ENCODE measurements at places on chromosomes 4 and X.

DNA sequence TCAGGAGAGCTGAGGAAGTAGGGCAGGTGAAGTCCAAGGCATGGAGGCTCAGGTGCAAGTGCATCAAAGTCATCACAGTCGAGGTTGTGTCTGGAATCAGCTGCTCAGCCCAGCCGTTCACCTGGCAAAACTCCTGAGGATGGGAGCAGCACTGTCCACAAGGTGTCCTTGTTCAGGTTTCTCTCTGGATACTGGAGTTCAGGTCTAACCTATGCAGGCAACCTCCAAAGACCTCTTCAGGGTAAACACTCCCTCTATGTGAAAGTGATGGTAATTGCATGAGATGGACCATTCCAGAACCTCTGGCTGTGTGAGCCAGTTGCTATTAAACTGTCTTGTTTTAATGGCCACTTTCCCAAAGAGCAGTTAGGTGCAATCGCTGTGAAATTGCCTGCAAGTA, 120.2 kb upstream of the PSAPL1 start:
- DNase-seq, result no peak

DNA sequence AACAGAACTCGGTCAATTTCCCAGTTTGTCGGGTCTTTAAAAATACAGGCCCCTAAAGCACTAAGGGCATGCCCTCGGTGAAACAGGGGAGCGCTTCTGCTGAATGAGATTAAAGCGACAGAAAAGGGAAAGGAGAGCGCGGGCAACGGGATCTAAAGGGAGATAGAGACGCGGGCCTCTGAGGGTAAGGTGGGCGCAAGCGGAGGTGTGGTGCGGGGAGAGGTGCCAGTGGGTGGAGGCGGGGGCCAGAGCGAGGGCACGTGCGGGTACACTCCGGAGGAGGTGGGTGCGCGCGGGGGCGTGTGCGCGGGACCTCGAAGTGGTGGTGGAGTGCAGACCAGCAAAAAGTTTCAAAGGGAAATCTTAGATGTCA, 787 bp upstream of the TET2 start:
- DNase-seq, result no peak

GRCh38 chrX:9327747-9328145, 137.1 kb upstream of the TBL1X start:
- no peak for DNase-seq

DNA sequence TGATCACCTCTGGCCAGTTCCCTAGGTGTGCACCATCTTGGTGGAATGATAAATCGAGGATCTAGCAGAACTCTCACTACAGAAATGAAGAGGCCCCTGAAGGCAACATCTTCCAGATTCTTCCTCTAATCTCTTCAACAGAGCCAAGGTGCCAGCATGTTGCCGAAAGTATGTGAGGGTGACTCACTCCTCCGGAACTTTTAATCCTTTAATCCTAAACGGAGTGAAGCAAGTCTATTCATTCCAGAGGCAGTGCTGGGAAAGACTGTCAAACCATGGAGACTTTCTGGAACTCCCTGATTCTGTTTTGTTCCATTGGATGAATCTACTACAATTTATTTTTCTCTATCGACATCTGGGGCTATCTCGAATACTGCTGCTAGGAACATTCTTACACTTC, 68.7 kb downstream of the SUPT20HL2 start:
- no peak for DNase-seq

DNA sequence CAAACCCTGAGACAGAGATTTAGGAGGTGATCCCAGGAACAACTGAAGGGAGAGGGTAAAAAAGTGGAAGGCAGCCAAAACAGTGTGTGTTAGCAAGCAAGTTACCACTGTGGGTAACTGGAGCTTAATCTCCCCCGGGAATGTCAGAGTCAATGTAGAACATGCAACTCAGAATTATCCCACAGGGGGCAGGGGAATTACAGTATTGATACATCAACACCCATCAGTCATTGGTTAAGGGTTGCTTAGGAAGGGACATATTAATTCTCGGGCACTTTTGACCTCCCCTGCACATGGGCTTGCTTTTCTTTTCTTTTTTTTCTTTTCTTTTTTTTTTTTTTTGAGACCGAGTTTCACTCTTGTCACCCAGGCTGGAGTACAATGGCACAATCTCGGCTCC, 29.3 kb downstream of the CXorf58 start:
- no peak for DNase-seq

DNA sequence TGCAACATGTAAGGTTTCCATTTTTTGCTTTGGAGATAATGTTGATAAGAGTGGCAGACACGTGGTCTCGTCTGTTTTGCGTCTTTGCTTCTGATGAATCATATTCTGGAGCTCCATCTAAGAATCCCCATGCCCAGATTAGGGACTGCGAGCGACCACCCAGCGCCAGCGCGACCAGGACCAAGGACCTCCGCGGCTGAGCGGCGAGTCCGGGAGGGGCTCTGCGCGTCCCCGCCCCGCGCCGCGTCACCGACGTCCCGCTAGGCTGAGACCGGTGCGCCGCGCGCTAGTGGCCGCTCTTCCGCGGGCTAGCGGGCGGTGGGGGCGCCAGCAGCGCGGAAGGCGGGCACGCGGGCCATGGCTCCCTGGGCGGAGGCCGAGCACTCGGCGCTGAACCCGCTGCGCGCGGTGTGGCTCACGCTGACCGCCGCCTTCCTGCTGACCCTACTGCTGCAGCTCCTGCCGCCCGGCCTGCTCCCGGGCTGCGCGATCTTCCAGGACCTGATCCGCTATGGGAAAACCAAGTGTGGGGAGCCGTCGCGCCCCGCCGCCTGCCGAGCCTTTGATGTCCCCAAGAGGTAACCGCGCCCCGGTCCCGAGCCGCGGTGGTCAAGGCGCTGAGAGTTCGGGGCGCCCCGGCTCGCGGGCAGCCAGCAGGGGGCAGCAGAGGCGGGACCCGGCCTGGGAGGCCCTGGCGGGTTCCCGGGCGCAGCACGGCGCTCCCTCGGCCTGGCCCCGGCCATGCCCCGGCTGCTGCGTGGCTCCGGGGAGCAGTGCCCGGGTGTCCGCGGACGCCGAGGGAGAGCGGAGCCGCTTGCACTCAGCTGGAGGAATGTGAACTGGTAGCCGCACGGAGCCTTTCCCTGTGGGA, at the start of gene SRD5A3:
Gene SRD5A3 (plus strand): TSS at position 263 of the 871 bp plus-strand sequence. CDS start 95 bp downstream, at position 358.
- DNase-seq, result peak; percentile 98

DNA sequence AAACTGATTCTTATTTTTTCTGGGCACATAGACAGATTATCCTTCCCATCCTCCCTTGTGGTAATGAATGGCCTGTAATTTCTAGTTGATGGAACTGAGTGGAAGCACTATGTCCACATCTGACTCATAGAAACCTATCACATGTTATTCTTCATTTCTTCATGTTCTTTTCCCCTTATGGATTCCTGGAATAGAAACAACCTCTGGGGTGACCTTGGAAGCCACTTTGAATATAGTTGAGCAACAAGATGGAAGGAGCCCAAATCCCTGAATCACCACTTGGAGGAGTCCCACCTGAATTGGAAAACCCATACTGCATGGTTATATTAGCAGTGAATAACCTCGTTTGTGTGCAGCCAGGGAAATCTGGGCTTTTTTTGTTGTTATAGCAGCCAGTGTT, 137.8 kb downstream of the MID1IP1 start:
- DNase-seq, result no peak

GRCh38 chr4:96630839-96631238, 790.9 kb downstream of the PDHA2 start:
- DNase-seq, result no peak

DNA sequence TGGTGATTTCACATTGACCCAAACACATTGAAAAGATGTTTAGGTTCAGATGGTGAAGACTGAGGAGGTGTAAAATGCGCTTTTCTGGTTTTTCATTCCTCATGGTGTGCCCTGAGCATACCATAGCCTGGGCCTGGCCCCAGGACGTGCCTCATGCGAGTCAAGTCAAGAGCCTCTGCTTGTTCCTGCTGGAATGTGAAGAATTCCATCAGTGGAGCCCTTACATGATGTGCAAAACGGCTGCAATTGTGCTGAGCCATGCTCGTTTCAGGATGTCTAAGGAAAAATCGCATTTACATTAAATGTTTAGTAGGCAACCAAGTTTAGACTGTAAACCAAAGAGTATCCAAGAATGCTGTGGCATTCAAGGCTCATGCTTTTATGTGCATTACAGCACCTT, 34.9 kb downstream of the GYG2 start:
- peak; percentile 10 for DNase-seq

DNA sequence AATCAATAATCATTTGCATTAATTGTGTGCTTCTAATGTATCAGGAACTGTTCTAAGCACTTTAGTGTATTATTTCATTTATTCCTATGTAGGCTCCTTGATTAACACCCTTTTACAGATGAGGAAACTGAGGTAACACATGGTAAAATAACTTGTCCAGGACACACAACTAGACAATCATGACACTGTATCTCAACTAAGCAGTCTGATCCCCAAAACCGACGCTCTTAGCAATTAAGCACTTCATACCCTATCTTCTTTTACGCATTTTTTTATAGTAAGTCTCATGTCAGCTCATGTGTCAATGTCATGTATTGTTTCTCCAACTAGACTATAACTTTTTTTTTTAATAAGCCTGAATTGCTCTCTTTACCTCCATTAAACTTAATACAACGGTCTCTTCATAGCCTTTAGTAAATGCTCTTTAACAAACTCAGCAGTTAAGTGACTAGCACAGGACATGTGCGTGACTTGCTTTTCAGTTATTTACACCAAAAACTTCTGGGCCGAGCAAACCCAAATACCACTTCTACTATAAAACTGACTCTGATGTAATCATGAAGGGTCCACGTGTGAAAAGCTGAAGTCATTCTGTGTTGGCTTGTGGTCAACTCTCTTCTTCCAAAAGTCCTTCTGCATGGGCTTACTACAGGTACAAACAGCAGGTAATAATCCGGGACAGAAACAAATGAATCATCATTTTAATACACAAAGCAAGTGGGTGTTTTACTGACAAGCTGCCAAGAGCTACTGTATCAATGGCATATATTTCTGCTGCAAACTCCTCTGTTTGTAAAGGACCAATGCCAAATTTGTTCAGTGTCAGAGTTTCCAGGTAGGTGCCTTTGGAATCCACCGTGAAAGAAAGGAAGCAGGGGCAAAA, 7.9 kb upstream of the AMBN start:
- DNase-seq, result no peak

GRCh38 chr4:139912445-139912844, 241.5 kb downstream of the MAML3 start:
- no peak for DNase-seq

GRCh38 chrX:1598876-1599790, 7.7 kb downstream of the AKAP17A start:
- DNase-seq, result no peak

- DNase-seq, result no peak
Observed at GRCh38 chr4:1416948-1417260, 10.7 kb upstream of the NKX1-1 start.

DNA sequence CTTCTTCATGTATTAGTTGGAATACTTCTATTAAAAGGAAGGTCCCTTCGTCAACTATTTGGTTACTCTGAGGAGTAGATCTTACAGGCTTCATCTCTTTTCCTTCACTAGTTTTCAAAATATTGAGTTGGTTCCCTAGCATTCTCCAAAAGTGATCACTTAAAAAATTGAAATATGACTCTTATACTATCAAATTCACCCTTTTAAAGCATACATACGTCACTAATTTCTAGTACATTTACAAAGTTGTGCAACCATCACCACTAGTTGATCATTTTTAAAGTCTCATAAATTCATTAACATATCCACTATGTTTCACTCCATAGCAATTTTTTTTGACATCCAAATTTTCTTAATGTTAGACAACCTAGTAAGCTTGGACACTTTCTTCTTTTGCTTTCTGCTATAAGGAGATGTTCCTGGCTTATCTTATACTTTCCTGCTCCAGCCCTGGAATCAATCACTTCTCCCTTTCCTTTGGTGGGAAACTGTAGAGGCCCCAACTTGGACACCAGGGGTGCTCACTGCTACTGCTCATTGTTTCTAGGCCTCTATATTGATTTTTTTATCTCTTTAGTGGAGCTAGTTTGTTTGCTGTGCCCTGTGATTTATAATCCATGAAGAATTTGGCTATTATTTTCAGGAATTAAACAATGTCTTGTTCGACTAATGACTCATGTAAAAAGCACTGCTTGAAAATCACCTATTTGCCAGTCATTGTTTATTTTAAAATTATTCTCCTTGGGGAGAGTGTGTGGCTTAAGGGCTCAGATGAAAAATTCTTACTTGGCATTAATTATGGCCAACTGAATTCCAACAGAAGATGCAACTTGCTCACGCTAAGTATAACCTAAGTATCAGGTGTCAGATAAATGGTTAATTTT, 4.0 kb upstream of the ZFX start:
- DNase-seq, result no peak

DNA sequence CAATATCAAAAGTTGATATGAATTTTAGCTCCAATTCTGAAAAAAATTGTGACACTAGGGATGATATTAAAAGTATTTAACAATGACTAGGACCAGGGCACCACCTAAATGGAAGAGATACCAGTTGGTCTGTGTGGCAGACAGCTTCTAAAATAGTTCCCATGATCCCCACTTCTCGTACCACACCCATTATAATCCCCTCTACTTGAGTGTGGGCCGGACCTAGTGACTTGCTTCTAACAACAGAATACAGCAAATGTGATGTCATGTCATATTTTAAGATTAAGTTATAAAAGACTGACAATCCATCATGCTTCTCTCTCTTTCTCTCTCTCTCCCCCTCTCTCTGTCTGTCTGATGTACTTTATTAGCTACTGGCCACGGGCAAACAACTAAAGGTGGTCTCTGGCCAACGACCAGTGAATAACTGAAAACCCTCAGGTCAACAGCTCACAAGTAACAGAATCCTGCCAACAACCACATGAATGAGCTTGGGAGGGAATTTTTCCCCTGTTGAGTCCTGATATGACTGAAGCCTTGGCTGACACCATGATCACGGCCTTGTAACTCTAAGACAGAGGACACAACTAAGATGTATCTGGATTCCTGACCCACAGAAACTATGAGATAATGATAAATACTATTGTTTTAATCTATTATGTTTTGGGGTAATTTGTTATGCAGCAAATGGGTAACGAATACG, 34.4 kb downstream of the FAM13A start:
- no peak for DNase-seq

GRCh38 chrX:70908541-70908940, at the start of gene TEX11:
TEX11 (minus strand) TSS chrX:70908711; CDS start chrX:70907789, 922 bp downstream.
- DNase-seq, result no peak

DNA sequence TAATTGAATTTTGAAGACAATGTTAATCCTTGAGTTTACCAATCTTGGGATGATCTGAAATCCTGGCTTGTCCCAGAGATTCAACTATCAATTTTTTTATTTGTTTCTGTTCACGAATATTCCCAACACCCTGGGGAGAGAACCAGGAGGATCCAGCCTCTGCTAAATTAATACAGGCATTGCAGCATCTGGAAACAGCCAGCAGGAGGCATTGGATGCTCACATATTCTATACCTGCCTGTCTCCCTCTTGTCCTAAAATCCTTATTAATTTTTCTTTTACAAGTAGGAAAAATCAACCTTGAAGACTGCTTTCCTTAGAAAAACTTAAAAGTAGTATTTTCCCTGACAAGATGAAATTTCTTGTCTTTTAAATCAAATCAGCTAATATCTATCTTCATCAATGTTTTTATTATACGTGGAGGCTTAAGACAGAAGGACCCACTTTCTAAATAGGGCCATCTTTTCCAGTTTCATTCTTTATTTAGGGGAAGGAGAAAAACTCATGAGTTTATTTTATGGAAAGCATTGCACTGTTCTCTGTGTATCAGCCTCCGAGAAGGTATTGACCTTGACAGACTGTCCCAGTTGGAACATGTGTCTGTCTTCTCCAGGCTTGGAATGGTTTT, 102.4 kb downstream of the CLNK start:
- DNase-seq, result no peak

All from right kidney (tissue), 9 donors.